NT2/D1 (cell line): ENCODE measurements at places on chromosomes 6 and 20.
A peak's percentile ranks its signal among the peaks of the same experiment; 100 is the strongest.

DNA sequence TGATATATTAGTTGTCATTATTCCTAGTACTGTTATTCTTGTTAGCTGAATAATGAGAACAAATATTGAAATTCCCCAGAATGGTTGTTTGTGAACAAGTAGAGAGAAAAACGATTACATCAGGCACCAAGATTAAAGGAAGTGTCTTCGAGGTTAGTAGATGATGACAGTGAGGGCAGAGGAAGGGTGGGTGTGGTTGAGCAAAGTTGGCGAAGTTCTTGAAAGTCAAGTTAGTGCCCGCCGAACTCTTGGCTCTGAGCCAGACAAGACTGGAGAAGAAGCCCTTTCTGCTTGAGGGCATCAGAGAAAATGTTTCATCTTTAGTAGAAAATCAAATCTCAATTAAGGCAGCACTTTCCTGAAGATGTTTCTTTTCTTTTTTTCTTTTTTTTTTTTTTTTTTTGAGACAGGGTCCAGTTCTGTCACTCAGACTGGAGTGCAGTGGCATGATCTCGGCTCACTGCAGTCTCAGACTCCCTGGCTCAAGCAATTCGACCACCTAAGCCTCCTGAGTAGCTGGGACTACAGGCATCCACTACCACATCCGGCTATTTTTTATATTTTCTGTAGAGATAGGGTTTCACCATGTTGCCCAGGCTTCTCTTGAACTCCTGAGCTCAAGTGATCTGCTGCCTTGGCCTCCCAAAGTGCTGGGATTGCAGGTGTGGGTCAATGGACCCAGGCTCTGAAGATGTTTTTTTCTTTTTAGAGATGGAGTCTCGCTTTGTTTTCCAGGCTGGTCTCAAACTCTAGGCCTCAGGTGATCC, 77.1 kb downstream of the SGK1 start:
- no peak for DNase-seq

- no peak for DNase-seq
Observed at GRCh38 chr6:57135885-57136284, 36.2 kb upstream of the BAG2 start.

DNA sequence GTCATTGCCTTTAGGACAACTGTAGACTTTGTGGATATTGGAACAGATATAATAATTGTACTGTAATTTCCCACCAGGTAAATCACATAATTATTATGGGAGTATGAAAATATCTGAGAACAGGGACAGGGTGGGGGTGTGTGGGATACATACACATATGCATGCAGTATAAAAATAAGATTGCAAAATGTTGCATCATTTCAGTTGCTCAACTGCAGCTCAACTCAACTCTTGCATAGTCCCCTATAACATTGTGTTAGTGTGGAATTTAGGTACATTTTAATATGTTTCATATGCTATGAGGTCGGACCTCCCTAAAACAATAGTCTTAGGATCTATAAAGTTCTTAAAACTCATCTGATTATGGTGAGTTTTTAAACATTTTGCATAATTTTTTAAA, 275.0 kb upstream of the FLRT3 start:
- DNase-seq = no peak

GRCh38 chr6:129966125-129966524, 52.3 kb upstream of the L3MBTL3 start:
- DNase-seq = no peak

GRCh38 chr6:144220031-144220790, 64.9 kb upstream of the UTRN start:
- DNase-seq = no peak

GRCh38 chr6:35049900-35050756, 91.0 kb downstream of the TCP11 start:
- DNase-seq = no peak

- no peak for DNase-seq
Observed at GRCh38 chr6:105318660-105319059, 84.2 kb downstream of the PREP start.

DNA sequence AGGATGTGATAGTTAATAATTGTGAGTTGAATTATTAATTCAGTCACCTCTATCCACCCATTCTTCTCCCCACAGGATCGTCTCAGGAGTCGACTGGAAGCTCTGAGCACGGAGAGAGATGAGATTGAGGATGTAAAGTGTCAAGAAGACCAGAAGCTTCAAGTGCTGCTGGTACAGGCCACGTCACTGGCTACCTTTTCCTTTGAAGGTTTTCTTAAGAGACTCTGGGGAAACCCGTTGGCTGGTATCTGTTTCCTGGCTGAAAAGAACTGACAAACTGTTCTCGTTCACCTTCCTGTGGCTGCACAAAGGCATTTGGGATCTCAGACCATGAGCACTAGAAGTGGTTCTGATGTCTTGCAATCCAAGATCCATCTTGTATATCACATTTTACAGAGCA, 3.8 kb downstream of the TRIM15 start:
- DNase-seq = no peak

- DNase-seq = no peak
Observed at GRCh38 chr6:143406673-143407072, 43.8 kb downstream of the ADAT2 start.

GRCh38 chr6:144341831-144342527, 56.8 kb downstream of the UTRN start:
- no peak for DNase-seq

GRCh38 chr6:90168693-90169131, 127.9 kb downstream of the BACH2 start:
- DNase-seq = no peak

GRCh38 chr6:137666202-137666774, 172.1 kb upstream of the OLIG3 start:
- DNase-seq = no peak

GRCh38 chr6:128246472-128247260, 273.7 kb downstream of the PTPRK start:
- no peak for DNase-seq

DNA sequence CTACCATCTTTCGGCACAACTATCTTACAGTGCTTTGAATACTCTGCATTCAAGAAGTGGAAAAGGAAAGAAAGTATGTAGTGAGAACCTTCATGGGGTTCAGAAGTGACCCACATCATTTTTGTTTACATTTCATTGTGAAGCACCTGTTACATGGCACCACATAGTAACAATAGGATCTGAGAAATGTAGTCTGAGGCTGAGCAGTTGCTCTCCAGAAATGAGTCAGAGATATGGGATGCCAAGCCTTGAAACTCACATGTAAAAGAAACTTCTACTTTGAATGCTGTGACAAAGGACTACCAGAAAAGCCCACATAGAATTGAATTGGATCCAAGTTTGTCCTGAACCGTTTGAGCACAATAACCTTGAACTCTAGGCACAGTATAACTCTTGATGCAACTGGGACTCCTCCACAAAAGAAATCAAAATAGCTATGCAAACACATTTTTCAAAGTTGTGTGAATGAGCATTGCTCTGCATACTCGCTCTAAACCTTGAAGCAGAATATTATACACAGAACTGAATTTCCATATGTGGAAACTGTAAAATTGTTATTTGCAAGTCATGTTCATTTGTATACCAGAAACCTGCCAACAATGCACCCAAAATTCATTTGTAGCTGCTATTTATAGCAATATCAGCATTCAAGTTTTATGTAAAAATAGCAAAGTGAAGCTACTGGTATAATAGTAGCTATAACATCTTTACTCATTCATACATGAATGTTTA, 400.9 kb upstream of the POU3F2 start:
- DNase-seq = no peak

- no peak for DNase-seq
Observed at GRCh38 chr6:164105705-164106104, 691.2 kb downstream of the QKI start.

DNA sequence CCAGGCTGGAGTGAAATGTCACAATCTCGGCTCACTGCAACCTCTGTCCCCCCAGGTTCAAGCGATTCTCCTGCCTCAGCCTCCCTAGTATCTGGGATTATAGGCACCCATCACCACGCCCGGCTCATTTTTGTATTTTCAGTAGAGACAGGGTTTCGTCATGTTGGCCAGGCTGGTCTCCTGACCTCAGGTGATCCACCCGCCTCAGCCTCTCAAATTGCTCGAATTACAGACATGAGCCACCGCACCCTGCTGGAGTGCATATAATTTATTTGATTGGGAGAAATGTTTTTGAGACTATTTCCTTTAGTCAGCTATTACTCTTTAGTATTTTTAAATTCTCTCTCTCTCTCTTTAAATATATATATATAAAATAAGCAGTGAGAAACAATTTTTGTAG, 29.8 kb downstream of the FAM83B start:
- no peak for DNase-seq

DNA sequence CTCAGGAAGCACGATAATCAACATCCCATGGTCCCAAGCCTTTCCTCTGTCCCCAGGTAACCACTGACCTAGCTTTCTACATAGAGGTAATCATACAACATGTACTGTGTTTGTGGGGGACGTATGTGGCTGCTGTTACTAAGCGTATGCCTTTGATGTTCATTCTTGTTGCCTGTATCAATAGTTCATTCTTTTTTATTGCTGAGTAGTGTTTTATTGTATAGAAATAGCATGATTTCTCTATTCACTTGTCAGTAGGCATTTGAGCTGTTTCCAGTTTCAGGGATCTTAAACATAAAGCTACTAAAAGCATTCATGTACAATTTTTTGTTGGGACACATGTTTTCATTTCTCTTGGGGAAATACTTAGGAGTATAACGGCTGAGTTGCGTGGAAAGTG, 185.4 kb downstream of the PACRG start:
- DNase-seq = no peak

- peak; percentile 33 for DNase-seq
Observed at GRCh38 chr6:73803562-73804241, 107.7 kb downstream of the CD109 start.

GRCh38 chr6:161080263-161080970, 88.8 kb downstream of the MAP3K4 start:
- DNase-seq = no peak

- DNase-seq = no peak
Observed at GRCh38 chr6:144223686-144224085, 61.4 kb upstream of the UTRN start.

GRCh38 chr6:30682143-30683117, 4.0 kb downstream of the PPP1R18 start:
- no peak for DNase-seq

GRCh38 chr20:42392442-42392841, 774.3 kb upstream of the CHD6 start:
- DNase-seq = no peak

DNA sequence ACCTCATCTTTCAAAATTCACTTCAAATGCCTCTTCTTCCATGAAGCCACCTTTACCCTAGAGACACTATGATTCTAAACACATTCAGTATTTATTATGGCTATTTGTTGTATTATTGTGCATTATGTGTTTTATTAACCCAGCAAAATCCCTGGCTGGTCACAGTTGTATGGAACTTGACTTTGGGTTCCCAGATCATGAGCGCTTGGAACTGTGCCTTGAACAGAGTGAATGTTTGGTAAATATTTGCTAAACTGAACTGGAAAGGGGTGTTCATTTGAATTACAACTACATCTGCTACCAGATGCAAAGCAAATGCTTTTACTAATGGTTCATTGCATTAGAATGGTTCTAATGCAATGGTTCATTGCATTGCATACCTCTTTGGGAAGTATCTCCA, 259.8 kb downstream of the PKHD1 start:
- DNase-seq = no peak

- peak; percentile 60 for DNase-seq
Observed at GRCh38 chr6:2738373-2738979, 12.2 kb downstream of the MYLK4 start.

- DNase-seq = no peak
Observed at GRCh38 chr20:1876975-1877608, 18.1 kb upstream of the SIRPA start.

- peak; percentile 54 for DNase-seq
Observed at GRCh38 chr6:36984581-36985416, 1.2 kb downstream of the MTCH1 start.

GRCh38 chr6:55839080-55839479, 36.3 kb downstream of the BMP5 start:
- no peak for DNase-seq

GRCh38 chr6:75472885-75473284, 20.7 kb downstream of the FILIP1 start:
- no peak for DNase-seq

GRCh38 chr6:73564578-73565345, 43.9 kb upstream of the EEF1A1 start:
- DNase-seq = no peak

- no peak for DNase-seq
Observed at GRCh38 chr20:17495826-17496225, 35.4 kb downstream of the BFSP1 start.

DNA sequence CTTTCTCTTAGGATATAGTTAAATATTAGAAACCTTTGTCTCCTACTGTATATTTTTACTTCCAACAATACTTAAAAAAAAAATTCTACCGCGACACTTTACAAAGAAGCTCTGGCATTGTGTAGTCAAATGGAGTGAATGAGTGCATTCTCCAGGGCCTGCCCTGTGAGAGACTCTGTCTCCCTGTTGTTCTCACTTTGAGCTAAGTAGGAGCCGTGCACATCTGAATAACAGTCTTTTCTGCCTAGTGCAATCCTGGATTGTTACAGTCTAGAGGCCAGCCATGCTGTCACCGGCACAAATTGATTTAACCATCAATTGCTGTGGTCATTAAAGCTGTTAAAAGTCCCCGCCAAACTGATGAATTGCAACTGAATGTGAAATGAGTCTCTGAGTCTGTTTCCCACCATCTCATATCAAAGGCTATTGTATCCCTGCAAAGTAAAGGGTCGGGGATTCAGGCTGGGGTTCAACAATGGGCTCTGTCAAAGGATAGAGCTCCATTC, 156.0 kb downstream of the RFPL4B start:
- DNase-seq = no peak

- DNase-seq = peak; percentile 6
Observed at GRCh38 chr6:25278261-25278913, 787 bp upstream of the CARMIL1 start.

- peak; percentile 61 for DNase-seq
Observed at GRCh38 chr20:3172933-3173609, at the start of gene LZTS3. Gene LZTS3, minus strand, starts transcription at chr20:3173549. Its CDS starts 6,386 bp downstream, at chr20:3167163.

- no peak for DNase-seq
Observed at GRCh38 chr6:2877960-2878359, 25.1 kb downstream of the SERPINB9 start.

- no peak for DNase-seq
Observed at GRCh38 chr6:71977884-71978283, 91.5 kb downstream of the RIMS1 start.

- no peak for DNase-seq
Observed at GRCh38 chr6:17061097-17061496, 40.8 kb upstream of the STMND1 start.

DNA sequence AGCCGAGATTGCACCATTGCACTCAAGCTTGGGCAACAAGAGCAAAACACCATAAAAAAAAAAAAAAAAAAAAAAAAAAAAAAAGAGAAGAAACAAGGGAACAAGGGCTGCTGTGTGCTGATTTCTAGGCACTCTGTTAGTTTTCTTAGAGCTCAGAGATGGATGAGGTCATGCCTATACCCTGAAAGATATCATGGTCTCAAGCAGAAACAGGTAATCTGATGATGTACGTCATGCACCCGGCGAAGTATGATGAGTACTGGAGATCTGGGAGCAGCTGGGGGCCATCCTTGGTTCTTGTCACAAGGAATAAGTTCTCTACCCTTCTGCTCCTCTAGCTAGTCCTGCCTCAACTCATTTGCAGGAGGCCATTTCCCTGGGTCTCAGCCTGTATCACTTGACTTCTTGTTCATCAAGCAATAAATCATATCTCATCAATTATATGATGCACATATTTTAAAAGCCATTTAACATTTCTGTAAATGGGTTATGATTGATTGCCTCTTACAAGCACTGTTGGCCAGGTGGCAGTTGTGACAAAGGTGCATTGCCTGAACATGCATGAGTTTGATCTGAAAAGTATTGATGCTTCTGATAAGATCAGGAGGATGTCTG, 517.2 kb downstream of the DHX35 start:
- no peak for DNase-seq

GRCh38 chr6:121886223-121886830, 450.9 kb downstream of the GJA1 start:
- no peak for DNase-seq
